Stimulated activated CD8-positive, alpha-beta memory T cell treated with anti-CD3 and anti-CD28 coated beads, Interleukin-12 subunit alpha, Interleukin-12 subunit beta, amount 100 ng/mL, for 4 hours (primary cell): ENCODE measurements at places on chromosomes 6 and 20.

DNA sequence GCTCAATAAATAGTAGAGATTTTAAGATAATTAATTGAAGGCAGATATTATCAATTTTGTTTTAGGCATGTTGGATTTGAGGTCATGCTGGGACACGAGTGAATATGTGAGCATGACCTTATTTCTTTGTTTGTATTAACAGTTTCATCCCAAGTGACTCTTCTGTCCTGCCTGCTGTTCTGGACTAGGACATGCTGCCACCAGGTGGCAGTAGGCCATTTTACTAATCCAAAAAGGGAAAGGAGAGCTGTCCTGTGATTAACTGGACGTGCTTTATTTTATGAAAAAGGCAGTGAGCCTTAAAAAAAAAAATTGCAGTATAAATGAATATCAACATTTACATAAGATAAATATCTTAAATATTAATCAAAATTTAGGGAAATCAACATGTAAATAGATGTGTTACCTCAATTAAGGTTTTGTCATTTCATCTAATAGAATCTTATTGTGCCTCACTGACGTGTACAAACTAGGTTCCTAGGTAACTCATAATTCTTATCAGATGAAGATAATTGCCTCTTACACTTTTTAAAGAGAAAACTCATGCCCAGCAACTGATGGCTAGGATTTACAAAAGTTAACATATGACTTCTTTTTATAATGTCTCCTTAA lies 49.8 kb downstream of the FRK start:
- no peak for DNase-seq

DNA sequence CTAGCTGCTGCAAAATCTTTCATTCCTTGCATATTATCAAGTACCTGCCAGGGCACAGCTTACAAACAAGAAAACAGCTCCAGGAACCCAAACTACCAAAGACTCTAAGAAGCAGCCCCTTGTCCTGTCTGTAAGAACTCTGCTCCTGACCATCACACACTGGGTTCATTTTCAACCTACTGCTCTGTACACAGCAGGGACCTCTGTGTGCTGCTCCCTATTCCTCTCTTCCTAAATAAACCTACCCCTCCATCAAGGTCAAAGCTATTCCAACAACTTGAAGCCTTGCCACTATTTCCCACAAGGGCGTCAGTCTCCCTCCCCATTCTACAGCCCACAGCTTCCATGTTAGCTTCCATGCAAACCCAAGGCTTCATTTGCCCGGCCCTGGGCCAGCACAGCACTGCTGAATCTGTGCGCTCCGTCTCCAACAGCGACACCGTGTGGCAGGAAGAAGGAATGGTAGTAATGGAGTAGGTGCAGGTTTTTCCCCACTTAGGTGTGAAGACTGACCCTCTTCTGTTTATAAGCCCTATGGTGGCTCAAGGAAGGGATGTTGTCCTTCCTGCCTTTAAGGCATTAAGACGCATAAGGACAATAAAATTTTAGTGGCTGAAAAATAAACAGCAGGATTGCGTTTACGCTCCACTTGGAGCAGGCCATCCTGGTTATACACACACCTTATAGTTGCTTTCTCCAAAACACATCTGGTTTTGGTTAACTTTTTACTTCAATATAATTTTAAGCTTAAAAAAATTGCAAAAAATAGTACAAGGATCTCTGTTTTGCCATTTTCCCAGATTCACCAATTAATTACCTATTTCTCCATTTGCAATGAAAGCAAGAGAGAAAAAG lies 115.2 kb upstream of the NXT1 start:
- no peak for DNase-seq

DNA sequence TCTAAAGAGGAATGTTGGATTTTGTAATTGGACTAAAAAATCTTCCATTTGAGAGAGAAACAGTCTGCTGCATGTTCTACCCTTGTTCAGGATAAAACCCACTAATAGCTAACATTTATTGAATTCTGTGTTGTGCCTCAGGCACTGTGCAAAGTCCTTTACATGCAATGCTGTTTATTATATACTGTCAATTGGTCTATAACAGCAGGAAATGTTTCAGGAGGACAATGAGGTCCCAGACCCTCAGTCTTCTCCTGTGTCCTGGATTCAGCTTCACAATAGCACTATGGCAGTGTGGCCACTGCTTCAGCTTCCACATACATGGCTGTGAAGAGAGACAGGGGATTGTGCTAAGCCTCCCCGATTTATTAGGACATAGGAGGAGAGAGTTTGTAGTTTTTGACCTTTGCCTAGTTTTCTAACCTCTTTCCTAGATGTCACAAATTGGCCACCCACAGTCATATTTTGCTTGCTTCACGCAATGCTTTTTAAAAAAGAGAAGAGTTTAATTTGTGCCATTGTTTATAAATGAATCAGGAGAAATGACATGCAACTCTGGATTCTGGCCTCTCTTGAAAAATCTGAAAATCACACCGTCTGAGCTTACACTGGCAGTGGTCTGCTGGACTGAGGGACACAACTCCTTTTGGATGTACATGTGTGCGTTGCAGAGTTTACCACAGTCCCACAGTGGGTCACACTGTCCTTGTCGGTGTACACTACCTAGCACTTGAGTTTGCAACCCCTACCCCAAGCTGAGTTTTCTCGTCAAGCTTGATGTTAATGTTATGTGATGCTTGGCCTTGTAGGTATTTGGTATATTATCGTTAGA lies 11.3 kb downstream of the PTPN1 start:
- DNase-seq: no peak

GRCh38 chr6:122405417-122405816 lies 6.0 kb downstream of the HSF2 start:
- DNase-seq: no peak

- DNase-seq: no peak
Measured at GRCh38 chr6:69768664-69769063, 28.1 kb downstream of the LMBRD1 start.

- no peak for DNase-seq
Measured at GRCh38 chr6:137286368-137286767, 67.2 kb upstream of the IFNGR1 start.

DNA sequence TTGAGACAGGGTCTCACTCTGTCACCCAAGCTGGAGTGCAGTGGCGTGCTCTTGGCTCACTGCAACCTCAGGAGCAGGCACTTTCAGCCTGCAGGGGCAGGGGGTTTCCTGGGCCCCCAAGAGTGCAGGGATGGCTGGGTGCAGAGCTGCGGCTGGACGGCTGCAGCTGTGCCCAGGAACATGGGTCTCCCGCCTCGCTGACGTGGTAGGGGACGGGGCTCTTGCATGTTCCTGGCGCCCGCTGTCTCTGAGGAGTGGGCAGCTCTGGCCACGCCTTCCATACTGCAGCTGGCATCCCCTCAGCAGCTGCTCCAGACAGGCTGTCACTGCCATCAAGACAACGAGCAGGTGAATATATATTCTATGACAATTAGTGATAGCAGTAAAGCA lies 2.2 kb upstream of the DEK start:
- no peak for DNase-seq

DNA sequence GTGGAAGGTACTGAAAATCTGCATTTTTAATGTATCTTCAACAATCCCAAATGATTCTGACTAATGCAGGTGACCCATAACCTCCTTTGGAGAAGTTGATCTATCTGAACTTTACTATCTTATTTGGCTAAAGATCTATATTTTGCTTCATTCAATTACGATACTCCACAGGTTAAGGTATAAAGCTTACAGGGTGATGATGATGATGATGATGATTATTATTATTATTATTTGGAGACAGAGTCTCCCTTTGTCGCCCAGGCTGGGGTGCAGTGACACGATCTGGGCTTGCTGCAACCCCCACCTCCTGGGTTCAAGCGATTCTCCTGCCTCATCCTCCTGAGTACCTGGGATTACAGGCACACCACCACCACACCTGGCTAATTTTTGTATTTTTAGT lies 13.1 kb downstream of the TOP1 start:
- no peak for DNase-seq

- no peak for DNase-seq
Measured at GRCh38 chr6:129730477-129731165, 20.6 kb upstream of the ARHGAP18 start.

DNA sequence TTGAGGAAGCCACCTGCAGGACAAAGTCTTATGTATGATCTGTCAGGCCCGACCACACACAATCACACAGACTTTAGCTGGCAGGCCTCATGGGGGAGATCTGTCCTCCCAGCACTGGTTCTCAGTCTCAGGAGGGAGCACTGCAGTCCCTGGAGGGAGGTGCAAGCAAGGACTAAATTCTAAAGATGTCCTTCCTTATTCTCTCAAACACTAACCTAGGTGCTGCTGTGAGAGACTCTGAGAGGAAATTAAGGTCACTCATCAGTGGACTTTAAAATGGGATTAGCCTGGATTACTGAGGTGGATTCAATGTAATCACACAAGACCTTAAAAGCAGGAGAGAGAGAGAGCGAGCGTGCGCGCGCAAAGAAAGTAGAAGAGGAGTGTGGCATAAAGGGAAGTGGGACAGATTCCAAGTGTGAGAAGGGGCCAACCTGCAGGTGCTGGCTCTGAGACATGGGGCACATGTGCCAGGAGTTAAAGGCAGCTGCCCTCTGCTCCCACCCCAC lies 14.3 kb downstream of the GLO1 start:
- no peak for DNase-seq

- DNase-seq: no peak
Measured at GRCh38 chr20:3670511-3670910, 7.3 kb upstream of the GFRA4 start.

GRCh38 chr6:50663806-50664205 lies 49.5 kb upstream of the TFAP2D start:
- no peak for DNase-seq

DNA sequence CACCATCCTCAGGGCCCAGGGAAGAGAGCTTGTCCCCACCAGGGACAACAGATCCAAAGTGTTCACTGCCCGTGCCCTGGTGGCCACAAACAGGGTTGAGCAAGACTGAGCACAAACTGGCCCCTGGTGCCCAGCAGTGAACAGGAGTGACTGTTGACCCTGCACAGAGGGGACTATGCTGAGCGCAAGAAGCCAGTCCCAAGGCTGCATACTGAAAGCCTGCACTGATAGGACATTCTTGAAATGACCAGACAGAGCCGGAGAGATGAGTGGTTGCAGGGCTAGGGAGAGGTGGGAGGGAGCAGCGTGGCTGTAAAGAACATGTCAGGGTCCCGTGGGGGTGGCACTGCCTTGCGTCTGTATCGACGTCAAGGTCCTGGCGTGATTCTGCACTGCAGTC lies 2.9 kb upstream of the FNDC11 start:
- no peak for DNase-seq

DNA sequence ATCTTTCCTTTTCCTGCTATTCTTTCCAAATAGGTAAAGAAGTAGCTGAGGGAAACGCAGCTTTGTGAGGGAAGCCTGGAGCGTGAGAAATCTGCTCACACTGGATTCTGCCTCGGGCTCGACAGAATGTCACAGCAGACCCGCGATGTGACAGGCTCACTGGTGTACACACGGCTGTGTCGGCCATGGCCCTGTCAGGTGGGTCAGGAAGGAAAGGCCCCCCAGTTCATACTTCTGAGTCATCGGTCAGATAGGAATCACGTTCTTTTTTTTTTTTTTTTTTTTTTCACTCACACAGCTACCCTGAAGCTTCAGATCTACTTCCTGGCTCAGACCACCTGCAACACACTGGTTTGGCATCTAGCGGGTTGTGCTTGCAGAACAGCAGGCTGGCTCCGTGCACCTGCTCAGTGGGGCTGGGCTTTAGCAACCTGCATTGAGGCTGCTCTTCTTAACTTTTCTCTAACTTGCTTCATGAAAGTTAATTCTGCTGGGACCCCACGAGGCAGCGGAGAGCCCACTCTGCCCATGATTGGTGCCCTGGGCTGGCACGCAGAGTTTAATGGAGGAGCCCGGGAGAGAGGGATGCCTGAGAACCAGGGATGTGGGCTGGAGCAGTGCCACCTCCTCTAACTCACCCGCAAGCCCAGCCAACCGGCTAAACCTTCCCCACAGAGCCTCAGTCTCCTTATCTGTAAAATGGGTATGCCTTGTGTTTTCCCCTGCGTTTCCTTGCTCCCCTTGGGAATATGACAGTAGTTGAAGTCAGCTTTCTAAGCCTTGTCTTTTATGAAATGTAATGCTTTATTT lies 61.5 kb upstream of the FNDC1 start:
- DNase-seq: peak; percentile 30

DNA sequence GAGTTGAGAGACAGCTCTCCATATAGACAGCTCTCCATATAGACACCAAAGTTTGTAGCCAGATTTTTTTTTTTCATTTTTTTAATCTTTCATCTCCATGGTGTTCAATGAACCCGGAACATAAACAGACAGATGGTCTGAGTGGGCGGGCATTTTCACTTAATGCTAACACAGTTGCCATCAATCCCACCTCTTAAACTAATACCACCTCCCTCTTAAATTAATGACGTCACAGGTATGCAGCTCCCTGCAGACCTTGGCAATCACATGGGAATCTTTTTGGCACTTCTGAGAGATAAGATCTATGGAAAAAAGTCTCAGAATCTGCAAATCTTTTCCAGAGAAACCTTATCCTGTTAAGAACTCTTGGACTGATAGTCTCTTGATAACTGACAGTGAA lies 43.2 kb downstream of the PFDN4 start:
- no peak for DNase-seq

- no peak for DNase-seq
Measured at GRCh38 chr6:4606821-4607704, 169.1 kb upstream of the CDYL start.

GRCh38 chr6:71745525-71745924 lies 140.8 kb upstream of the RIMS1 start:
- DNase-seq: no peak

GRCh38 chr6:159030168-159030567 lies 14.6 kb downstream of the TAGAP start:
- DNase-seq: no peak

DNA sequence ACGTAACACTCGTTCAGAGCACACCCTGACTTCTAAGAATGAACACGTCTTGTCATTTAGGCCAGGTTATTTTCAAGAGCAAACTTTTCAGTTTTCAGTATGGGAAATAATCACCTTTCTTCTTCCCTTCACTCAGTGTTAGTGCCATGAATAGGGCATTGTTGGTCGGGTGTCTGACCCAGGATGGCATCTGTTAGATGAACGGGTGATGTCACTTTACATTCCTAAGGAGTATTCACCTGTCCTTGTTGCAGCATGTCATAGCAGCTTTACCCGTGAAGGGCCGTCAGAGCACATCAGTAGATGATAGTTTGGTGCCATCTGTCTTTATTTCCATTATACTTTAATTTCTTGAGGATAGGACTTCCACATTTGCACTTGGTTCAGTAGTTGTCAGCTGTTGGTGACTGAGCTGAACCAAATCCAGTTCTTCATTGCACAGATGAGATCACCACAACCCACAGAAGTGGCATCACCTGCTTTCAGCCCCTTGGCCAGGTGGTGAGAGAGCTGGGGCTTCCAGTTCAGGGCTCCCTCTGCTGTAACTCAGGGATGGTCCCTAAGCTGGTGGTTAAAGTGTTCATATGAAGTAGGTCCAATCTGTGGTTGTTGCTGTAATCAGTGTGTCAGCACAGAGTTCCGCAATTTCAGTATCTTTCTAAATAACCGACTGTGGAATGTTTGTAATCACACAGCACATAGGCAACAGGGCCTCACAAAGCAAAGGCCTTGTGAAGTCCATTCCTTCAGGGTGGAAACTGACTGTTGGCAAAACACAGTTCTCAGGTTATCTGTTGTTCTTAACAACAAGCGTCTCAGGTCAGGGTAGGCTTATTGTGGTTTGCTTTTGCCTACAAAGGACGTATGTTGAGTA lies 68.2 kb downstream of the FAM120B start:
- DNase-seq: no peak
